OCI-M1 (cell line): ENCODE measurements at places on chromosomes 12 and 14.

DNA sequence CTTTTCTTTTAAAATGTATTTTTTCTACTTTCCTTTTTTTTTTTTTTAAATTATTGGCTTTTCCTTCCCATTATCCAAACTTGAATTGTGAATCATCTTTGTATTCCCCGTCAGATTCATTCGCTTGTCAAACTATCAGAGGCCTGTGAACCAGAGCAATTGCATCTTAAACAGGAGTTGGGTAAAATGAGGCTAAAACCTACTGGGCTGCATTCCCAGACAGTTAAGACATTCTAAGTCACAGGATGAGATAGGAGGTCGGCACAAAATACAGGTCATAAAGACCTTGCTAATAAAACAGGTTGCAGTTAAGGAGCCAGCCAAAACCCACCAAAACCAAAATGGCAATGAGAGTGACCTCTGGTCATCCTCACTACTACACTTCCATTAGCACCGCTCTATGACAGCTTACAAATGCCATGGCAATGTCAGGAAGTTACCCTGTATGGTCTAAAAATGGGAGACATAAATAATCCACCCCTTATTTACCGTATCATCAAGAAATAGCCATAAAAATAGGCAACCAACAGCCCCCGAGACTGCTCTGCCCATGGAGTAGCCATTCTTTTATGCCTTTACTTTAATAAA, 19.9 kb downstream of the FUT8 start:
- no peak for DNase-seq

GRCh38 chr12:75196408-75196807, 13.2 kb downstream of the KCNC2 start:
- no peak for DNase-seq

DNA sequence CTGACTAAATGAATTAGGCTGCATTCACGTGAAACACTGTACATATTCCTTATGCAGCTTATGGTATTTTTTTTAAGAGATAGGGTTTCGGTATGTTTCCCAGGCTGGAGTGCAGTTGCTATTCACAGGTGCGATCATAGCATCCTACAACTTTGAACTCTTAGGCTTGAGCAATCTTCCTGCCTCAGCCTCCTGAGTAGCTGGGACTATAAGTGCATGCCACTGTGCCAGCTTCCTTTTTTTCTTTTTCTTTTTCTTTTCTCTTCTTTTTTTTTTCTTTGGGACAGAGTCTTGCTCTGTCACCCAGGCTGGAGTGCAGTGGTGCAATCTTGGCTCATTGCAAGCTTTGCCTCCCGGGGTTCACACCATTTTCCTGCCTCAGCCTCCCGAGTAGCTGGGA, 35.8 kb upstream of the SPPL3 start:
- no peak for DNase-seq

DNA sequence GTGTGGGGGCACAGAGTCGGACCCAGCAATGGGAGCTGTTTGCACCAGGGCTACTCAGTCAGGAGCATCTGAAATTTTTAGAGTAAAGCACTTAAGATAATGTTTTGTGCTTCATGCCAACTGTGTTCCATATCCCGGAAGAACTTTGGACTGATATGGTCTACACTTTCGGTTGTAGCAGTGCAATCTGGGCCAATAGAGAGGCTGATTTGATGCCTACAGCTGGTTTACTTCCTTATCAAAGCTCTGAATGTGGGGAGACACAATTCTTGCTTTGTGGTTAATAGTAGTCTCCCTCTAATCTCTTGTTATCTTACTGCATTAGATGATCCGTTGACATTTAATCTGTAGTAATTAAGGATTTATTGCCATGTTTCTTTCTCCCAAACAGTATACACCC, 7.8 kb upstream of the VDR start:
- peak; percentile 29 for DNase-seq

DNA sequence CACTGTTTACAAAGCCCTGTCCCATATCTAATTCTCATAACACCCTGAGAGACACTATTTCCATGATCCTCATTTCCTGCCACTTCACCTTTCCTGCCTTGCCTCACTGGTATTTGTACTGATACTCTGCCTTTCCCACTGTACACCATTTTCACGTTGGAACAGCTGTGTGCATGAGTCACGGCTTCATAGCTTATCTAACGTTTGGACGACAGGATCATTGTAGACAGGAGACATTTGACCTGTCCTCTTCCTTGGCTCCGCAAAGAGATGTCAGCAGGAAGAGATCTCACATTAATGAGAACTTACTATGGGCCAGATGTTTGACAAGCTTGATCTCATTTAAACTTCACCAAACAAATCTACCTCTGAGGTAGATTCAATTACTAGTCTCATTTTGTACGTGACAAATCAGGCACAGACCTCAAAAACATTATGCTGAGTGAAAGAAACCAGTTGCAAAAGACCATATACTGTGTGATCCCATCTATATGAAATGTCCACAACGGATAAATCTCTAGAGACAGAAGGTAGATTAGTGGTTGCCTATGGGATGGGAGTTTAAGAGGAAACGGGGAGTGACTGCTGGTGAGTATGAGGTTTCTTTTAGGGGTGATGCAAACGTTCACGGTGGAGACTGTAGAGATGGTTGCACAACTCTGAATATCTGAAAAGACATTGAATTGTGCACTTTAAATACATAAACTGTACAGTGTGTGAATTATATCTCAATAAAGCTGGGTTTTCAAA, 71.2 kb downstream of the KCNK13 start:
- DNase-seq: no peak

- DNase-seq: no peak
Measured at GRCh38 chr12:91127751-91128150, 16.5 kb upstream of the LUM start.

DNA sequence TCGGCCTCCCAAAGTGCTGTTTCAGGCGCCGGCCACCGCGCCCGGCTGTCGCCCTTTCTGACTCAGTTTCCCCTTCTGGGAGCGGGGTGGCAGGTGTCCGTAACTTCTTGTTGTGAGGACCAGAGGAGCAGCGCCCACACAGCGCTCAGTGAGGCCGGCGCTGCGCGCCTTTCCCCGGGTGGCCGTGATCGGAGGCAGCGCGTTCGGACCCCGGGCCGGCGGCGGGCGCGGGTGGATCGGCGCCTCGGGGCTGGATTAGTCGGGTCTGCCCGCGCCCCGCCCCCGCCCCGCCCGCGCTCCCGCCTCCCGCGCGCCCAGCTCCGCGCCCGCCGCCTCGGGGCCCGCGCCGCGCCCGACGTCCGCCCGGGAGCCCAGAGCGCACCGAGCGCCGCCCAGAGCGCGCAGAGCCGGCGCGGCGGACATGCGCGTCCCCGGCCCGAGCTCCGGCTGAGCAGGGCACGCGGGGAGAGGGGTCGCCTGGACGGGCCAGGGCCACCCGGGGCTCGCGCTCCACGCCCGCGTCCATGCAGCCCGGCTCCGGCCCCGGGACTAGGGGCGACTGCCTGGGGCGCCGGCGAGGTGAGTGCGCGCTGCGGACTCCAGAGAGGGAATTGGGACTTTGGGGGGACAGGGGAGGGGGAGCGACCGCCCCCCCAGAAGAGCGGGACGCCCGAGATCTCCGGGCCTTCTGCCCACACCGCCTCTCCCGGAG, 50.6 kb downstream of the LRCOL1 start:
- peak; percentile 59 for DNase-seq

DNA sequence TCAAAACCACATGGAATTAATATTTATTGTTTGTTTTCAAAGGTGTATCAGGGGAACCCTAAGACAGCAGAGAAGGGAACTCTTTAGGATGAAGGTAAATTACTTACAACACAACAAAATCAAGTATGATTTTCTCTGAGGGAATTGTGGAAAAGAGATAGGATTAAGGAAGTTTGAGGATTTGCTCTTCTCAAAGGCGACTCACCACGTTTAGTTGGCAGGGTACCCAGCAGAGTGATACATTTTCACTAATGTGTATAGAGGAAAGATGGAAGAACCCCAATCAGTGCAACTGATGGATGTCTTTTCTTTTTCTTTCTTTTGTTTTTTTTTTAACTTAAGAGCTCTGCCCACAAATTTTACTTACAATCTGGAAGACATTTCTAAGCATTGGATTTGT, 499.2 kb downstream of the CCER1 start:
- DNase-seq: no peak

DNA sequence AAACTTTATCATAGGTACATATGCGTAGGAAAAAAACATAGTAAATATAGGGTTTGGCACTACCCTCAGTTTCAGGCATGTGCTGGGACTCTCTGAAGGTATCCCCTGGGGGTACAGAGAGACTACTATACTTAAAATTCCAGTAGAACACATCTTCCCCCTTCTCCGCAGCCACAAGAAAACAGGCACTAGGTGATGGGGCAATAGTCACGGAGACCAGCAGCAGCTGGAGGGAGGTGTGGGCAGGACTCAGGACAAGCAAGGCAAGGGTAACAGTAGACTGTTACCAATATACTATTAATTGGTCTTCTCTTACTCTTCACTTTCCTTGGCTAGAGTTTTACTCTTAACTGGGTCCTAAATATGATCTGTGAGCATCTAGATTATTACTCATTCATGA, 4.6 kb upstream of the PAPOLA start:
- DNase-seq: no peak

DNA sequence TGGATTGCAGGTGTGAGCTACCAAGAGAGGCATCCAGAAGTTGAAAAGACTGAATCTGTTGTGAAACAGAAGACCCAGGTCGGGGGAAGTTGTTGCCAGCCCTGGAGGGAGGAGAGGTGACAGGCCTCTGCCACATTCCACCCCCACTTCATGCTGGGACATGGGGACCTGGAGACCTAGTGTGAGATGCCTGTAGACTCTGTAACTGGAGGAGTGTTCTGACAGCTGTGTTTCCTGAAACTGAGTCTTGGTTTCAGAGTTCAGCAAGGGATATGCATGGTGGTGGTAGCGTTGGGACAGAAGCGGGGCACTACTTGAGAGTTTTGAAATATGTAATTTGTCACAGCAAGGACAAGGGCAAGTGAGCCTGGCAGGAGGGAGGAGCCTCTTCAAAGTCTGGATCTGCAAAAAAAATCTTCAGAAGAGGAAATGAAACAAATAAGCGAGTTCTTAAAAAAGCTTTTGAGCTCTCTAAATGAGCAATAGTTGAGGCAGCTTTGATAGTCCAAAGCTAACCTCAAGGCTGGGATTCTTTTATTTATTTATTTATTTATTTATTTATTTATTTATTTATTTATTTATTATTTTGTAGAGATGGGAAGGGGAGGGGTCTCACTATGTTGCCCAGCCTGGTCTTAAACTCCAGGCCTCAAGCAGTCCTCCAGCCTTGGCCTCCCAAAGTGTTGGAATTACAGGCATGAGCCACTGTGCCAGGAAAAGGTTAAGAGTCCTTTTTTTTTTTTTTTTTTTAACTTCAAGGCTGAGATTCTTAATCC, 58.9 kb upstream of the EEA1 start:
- no peak for DNase-seq

GRCh38 chr12:92735131-92735721, 32.4 kb downstream of the PLEKHG7 start:
- DNase-seq: peak; percentile 29

DNA sequence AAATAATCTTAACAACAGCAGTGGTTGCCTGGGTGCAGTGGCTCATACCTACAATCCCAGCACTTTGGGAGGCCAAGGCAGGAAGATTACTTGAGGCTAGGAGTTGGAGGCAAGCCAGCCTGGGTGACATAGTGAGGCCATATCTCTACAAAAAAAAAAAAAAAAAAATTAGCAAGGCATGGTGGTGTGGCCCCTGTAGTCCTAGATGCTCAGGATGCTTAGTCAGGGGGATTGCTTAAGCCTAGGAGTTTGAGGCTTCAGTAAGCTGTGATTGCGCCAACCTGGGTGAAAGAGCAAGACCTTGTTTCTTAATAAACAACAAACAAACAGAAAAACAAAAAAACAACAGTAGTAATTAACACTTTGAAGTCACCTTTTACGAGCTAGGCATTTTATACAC, 642 bp upstream of the ACSM4 start:
- peak; percentile 71 for DNase-seq

GRCh38 chr14:55938249-55938791, 179.9 kb upstream of the PELI2 start:
- no peak for DNase-seq

DNA sequence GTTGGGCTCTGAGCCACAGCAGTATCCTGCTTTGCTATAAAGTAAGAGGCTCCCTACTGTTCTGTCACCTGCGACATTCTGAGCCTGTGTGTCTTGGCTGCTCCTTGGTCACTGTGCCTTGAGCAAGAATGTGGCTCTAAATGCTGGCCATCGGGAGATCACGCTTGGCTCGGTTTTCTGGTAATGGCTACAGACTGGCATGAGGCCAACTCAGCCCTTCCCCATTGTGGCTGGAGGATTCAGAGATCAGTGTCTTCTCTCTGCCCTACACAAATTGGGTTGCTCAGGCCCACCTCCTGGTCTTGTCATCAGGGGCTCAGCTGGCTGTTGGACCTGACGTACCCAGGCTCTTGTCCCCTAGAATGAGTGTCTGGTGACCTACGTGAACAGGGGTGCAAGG, 94.5 kb downstream of the PLXNC1 start:
- peak; percentile 20 for DNase-seq

DNA sequence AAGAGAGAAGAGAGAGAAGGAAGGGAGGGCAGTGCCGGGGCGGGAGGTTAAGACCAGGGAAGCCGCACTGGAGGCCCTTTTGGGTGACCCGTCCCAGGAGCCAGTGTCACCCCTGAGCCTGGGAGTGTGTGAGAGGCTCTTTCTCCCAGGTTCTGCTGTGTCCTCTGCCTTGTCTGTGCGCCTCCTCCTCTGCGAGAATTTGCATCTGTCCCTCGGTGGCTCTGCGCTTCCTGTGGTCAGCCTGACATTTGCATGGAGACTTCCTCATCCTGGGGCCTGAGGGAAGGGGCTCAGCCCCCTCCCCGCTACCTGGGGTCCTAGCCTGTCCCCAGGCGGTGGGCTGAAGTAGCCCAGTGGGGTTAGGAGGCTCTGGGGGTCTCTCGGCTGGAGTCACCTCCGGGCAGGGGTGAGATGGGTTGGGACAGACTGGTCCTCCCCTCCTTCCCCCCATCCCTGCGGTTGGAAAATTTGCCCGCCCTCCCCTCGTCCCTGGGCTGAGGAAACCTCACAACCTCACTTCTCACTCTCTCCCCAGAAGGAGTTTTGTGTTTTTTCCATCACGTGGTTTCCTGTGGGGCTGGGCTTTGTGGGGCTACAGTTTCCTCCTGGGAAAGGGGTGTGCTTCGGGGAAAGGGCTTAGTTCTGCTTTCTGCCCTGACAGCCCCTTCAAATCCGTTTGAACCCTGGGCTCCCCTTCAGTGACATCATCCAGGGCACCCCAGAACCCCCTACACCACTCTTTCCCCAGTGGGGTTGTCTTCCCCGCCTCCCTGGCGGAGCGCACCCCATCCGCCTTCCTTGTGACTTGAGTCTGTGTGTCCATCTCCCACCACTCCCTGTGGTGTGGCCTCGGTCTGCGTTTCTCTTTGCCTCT, 2.5 kb downstream of the PTPN6 start:
- DNase-seq: peak; percentile 95
